ENCODE measurements at places on chromosomes 2 and 18. TPM values are rescaled to one million over a fixed set of nuclear protein-coding genes. Genes with fewer than 3 reads are reported as not detected.

The PREPL gene
- 14.7 TPM for total RNA-seq

The NAT8 gene
- not detected for total RNA-seq

The AOX1 gene
- total RNA-seq, result 0.43 TPM

The TMEFF2 gene
- not detected for total RNA-seq

The ASB18 gene
- not detected for total RNA-seq

The GNAL gene
- total RNA-seq, result 0.26 TPM

The HOXD12 gene
- not detected for total RNA-seq

The IL1R2 gene
- 0.33 TPM for total RNA-seq
